Trophoblast cell (in vitro differentiated cells and primary cell): ENCODE measurements at places on chromosomes 1 and 21.

DNA sequence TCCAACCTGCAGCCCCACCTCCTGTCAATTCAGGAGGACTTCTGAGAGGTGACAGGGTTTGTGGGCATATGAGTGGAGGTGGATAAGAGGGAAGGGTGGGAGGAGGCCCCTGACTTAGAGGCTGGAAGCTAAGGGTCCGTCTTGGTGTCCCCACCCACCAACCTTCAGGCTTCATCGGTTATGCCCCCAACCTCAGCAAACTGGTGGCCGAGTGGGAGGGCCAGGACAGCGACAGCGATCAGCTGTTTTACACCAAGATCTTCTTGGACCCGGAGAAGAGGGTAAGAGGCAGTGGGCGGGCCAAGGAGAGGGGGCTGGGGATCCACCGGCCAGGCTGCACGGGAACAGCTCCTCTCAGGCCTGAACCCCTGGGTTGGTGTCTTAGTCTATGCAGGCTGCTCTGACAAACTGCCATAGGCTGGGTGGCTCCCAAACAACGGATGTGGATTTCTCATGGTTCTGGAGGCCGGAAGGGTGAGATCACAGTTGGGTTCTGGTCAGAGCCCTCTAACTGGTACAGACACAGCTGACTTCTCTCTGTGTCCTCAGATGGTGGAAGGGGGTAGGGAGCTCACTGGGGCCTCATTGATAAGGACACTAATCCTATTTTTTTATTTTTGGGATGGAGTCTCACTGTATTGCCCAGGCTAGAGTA lies 18.1 kb downstream of the PLOD1 start:
- no peak for DNase-seq

DNA sequence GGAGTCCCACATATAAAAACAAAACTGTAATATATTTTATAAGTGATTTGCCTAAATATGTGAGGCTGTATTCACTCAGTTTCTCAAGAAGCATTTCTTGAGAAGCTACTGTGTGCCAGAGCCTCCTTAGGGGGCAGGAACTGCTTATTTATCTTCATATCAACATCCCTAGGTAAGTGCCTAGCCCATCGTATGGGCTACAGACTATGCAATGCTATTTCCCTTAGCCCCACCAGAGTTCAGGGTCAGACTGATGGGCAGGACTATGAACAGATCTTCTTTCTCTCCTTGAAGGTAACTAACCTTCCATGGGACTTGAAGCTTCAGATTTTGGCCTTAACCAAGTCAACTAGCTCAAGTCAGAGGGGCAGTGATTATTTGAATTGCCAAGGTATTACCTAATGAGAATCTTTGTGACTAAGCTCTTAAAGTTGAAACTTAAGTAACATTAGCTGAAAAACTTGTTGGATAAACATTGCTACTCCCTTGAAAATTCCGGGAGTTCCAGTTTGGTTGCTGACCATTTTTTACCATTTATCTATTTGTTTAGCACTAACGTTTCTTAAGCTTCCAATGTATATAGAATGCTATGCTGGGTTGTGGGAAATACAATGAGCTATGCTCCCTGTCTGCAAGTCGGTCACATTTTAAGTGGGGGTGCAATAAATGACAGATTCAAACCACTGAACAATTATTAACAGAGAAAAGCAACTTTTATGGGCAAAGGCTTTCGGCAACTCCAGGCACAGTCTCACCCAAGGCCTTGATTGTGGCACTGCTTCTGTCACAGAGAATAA lies 85.2 kb downstream of the GPR88 start:
- DNase-seq: peak; percentile 81

GRCh38 chr21:28309596-28309995 lies 683.1 kb downstream of the LTN1 start:
- no peak for DNase-seq

DNA sequence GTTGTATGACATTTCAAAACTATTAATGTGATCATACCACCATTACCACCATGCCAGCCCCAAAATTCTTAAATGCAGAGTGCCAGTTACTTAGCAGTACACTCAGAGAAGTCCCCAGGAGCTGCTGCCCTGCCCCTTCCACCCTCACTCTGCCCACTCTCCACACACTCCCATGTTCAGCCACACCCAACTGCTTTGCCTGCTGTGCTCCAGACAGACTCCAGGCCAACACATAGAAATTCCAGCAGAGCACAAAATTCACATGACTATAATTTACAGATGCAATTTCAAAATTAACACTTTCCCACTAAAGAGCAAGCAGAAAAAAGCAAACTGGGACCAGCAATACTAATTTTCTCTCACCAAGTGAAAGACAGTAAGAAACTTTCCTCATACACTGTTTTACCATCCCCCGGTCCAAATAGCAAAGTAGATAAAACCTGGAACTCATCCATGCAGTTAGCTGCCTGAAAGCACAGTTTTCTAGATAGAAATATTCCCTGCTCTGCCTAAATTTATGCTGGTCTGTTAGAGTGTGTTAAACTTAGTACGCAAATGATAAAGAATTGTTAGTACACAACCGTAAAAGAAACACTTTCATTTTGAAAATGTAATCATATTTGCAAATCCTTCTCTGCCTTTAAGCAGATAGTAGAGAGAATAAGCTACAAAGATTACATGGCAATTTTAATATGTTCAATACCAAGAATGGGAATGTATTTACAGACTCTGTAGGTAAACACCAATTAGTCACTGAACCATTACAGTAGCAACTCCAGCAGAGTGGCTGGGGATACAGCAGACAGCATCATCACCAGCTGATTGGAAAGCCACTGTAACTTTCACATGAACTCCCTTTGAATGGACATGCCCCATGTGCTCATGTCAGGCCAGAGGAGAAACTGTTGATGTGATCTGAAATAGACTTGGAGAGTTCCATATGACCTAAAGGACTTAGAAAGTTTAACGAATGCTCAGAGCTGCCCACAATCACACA lies 176.5 kb downstream of the VAV3 start:
- no peak for DNase-seq

DNA sequence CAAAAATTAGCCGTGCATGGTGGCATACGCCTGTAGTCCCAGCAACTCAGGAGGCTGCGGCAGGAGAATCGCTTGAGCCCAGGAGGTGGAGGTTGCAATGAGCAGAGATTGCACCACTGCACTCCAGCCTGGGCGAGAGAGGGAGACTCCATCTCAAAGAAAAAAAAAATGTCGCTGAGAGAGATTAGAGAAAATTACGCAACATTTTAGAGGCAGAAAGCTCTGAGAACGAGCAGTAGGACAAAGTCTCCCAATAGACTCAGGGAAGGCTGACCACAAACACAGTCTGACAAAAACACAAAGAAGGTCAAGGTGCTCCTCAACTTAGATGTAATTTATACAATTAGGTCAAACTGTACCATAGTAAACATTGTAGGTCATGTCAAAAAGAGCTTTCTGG lies 367.6 kb upstream of the ZRANB2 start:
- no peak for DNase-seq

GRCh38 chr1:156295391-156295947 lies at the start of gene GLMP:
TSS of gene GLMP (minus strand) at chr1:156295679. CDS start at chr1:156295645, 34 bp downstream.
- DNase-seq: peak; percentile 33

GRCh38 chr1:62218604-62219003 lies 24.0 kb downstream of the L1TD1 start:
- DNase-seq: no peak
